ENCODE measurements at places on chromosomes 5 and 9.

- no peak for DNase-seq
Observed at GRCh38 chr5:43155394-43156096, 34.8 kb downstream of the ZNF131 start.

DNA sequence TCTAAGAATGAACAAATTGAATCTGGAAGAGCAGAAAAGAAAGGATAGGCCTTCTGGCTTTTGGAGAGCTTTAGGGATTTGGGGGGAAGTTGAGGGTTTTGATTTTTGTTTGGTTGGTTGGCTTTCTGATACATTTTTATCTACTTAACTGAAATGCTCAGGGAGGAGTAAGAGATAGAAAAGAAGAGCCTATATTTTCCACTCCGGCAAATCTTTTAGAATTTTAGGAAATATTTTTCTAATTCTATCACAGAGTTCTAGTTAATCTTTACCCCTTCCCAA lies 25.8 kb upstream of the FST start:
- no peak for DNase-seq

DNA sequence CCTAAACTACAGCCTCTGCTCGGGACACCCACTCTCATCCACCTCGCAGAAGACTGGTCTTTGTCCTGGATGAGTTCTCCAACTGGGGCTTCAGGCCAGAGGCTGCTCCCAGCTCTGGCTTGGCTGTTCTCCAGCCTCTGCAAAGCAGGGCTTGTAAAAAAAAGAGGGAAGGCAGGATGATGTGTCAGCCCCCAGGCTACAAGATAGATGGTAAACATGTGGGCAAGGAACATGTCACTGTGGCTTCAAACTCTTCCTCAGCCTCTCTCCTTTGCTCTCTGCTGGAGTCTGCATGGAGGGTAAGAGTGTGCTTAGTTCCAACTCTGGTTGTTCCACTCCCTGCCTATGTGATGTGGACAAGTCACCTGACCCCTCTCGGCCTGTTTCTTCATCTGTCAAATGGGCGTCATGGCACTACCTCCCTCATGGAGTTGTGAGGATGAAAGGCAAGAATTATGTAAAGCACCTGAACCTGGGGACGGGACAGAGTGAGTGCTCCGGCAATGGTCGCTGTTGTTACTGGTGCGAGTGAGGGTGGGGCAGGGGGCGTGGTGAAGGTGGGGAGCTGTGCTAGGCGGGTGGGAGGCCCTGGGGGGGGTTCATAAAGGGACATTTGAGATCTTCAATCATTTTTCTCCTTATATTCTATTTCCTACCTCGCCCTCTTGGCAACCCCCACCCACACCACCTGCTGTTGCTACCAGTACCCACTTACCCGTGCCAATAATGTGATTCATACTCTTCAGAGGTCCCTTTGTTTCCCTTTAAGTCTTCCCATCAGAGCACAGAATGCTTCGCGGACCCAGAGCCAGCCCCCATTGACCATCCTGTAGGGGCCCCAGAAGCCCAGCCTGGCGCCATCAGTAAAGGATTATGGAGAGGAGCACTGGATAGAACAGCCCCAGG lies 6.8 kb upstream of the ZNF79 start:
- no peak for DNase-seq

- DNase-seq, result no peak
Observed at GRCh38 chr5:109905906-109906305, 216.2 kb downstream of the MAN2A1 start.

DNA sequence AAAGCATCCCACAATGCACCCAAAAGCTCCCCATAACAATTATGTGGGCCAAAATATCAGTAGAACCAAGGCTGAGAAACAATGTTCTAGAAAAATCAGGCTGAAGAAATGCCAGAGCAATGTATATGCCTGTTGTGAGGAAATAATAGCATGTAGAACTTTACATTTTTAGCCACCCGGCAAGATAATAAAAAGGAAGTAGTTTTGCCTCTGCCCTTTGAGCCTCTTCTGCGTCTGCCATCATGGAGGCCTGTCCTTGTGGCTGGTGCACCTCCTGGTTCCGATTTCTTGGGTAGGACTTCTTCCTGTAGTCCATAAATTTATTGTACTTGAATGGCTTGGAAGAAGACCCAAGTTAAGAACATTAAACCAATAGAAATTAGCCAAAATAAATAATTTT lies 38.9 kb upstream of the TNFAIP8 start:
- DNase-seq, result no peak

- DNase-seq, result peak; percentile 51
Observed at GRCh38 chr5:168802337-168802736, 223.2 kb upstream of the PANK3 start.

- no peak for DNase-seq
Observed at GRCh38 chr5:111703662-111704061, 53.3 kb downstream of the NREP start.

DNA sequence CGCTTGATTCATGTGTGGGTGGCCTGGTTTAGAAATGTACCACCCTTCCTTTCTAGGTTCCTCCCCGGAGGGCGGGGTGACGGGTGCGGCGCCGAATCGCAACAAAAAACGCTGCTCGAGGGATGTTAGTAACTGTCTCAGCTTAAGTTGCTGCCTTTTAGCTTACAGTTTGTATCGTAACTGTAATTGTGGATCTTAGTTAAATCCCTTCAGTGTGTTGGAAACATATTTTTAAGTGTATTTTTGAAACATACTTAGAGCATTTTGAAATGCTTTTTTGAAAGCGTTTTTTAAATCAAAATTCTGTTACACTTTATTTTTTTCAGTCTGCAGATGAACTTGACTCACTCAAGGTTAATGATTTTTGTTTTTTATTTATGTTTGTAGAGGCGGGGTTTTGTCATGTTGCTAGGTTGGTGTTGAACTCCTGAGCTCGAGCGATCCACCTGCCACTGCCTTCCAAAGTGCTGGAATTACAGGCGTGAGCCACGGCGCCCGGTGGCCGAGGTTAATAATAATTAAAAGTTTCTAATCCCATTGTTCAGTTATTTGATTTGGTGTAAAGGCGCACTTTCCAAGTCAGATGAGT lies 997 bp upstream of the CHD1 start:
- DNase-seq, result no peak

- no peak for DNase-seq
Observed at GRCh38 chr9:131723632-131724031, 16.2 kb downstream of the RAPGEF1 start.

GRCh38 chr5:13910637-13911288 lies 33.7 kb downstream of the DNAH5 start:
- DNase-seq, result no peak

DNA sequence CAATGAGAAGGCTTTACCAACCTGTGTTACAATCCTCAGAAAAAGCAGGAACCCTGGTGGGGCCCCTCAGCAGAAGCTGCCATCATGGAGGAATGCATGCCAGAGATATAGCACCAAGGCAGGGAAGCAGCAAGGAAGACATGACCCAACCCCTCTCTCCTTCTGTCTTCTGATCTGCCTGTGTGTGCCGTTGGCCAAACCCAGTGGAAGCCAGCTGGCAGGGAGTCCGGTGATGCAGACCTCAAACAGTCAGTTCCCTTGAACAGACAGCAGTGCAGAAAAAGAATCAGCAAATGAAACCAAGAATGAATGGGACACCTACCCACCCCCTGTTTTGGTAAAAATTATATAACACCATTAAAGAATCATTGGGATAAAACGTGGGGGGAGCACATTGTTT lies 234.2 kb downstream of the ZNF608 start:
- no peak for DNase-seq

DNA sequence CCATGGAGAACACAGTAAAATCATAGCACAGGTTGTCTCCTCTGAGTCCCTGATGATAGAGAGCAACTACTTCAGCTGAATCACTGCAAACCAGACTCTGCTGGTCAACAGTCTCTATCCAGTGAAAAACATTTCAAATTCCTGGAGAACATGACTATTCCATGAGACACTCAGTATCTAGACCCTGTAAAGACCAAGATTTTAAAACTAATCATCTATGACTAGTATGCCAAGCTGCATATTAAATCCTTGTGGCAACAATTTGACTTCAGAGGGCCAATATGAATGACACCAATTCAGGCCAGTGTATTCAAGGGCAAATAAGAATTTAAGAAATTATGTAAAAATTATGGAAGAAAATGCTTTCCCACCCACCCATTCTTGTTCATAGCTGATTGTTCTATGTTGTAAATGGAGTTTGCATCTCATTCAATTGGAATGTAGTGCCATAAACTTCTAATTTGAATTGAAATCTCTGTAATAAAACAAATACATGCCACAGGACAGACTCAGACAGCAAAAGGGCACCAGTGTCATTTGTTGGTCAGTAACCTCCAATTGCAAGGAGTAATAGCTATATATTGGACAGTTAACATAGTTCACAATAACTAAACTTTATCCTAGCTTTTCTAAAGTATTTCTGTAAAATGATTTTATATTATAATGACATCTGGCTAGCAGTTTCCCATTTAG lies 80.1 kb upstream of the LPAR1 start:
- DNase-seq, result no peak

GRCh38 chr5:107502676-107503060 lies 168.1 kb downstream of the EFNA5 start:
- no peak for DNase-seq

- DNase-seq, result no peak
Observed at GRCh38 chr5:137606401-137606800, 107.3 kb upstream of the SPOCK1 start.

- DNase-seq, result no peak
Observed at GRCh38 chr5:40080191-40080590, 599.5 kb upstream of the PTGER4 start.

DNA sequence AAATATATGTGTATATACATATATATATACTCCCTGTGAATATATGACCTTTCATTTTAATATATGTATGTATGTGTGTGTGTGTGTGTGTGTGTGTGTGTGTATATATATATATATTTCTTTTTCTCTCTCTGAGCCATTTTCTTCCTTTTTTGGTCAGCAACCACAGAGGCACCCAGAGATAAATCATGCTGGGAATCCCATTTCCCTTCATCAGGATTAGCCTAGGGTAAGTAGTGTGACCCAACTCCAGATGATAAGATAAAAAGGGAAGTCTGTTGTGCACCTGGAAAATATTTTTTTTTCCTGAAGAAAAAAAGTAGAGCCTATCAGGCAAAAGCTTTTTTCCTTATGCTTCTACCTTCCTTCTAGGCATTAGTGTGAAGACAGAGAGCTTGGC lies 25.4 kb upstream of the SUB1 start:
- no peak for DNase-seq

- DNase-seq, result peak; percentile 4
Observed at GRCh38 chr9:35856882-35857281, 13.3 kb downstream of the OR13J1 start.

DNA sequence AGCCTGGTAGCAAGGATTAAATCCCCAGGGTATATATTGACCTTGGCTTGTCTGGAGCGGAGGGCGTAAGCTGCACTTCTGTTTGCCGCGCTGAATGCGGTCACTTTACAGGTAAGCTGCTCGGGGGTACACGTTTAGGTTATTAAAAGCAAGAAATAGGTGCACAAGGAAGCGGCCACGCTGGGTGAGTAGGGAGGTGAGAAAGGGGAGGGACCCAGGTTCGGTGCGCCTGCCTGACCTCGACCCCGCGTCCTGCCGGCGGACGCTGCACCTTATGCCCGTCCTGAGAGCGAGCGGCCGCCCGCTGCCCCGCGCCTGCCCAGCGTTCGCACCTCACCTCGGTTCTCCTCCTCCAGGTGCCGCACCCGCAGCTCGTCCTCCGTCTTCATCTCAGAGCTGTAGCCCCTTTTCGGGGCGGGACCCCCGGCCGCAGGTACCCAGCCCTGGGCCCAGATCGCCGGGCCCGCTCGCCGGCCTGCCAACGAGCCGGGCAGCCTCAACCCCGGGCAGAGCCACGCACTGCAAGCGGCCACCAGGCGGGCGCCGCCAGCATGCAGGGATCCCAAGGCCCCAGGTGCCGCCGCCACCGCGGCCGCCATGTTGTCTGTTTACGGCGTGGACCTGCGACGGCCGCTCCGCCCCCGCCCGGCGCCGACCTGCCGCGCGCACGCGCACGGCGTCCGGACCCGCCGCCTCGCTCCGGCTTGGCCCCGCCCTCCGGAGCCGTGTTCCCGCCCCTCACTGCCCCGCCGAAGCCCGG lies at the start of gene AUH:
Gene AUH (minus strand): TSS at position 628 of the 760 bp plus-strand sequence. CDS start 29 bp downstream, at position 599.
- DNase-seq, result peak; percentile 93

- no peak for DNase-seq
Observed at GRCh38 chr5:81397176-81397575, 3.2 kb upstream of the ACOT12 start.
